ENCODE measurements at places on chromosomes 1 and 21. TPM values are rescaled to one million over a fixed set of nuclear protein-coding genes. Genes with fewer than 3 reads are reported as not detected.

- DNase-seq = no peak
Observed at GRCh38 chr1:199073166-199073565, 434.3 kb downstream of the PTPRC start.

The LY9 gene
- total RNA-seq = not detected

GRCh38 chr1:20448671-20449071 is 37.3 kb downstream of the CAMK2N1 start:
- DNase-seq = no peak

GRCh38 chr1:82337635-82338034 is 536.9 kb downstream of the ADGRL2 start:
- DNase-seq = no peak

DNA sequence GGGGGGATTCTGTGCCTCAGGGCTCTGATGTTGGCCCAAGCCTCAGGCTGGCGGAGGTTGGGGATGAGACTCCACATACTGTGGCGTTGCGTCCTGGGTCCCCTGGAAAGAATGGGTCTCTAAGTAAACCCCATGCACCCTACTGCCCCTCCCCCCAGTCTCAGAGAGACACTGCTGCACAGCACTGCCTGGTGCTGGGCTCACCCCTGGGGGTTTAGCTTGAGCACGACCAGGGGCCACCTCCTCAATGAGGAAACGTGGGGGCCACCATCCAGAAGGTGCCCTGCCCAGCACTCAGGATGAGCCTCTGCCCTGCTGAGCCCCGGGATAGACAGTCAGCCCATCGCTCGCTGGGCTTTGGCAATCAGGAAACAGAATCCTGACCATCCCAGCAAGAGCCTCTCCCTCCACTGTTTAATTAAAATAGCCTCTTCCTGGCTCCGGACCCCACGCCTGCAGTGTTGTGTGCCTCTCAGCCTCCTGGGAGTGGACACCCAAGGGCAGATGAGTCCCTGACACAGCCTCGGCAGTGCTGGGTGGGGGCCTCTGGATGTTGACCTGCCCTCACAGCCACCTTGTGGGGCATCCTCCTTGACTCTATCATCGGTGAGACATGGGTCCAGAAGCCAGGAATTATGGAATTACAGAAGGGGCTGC is 3.5 kb upstream of the KRTAP10-4 start:
- no peak for DNase-seq

- DNase-seq = no peak
Observed at GRCh38 chr1:29597861-29598260, 361.5 kb downstream of the PTPRU start.

- no peak for DNase-seq
Observed at GRCh38 chr21:45353200-45353599, 51.8 kb upstream of the COL18A1 start.

The HSD17B7 gene
- 24.7 TPM for total RNA-seq

Measured in type B pancreatic cell (in vitro differentiated cells).